ENCODE measurements at places on chromosomes 3 and 15.

DNA sequence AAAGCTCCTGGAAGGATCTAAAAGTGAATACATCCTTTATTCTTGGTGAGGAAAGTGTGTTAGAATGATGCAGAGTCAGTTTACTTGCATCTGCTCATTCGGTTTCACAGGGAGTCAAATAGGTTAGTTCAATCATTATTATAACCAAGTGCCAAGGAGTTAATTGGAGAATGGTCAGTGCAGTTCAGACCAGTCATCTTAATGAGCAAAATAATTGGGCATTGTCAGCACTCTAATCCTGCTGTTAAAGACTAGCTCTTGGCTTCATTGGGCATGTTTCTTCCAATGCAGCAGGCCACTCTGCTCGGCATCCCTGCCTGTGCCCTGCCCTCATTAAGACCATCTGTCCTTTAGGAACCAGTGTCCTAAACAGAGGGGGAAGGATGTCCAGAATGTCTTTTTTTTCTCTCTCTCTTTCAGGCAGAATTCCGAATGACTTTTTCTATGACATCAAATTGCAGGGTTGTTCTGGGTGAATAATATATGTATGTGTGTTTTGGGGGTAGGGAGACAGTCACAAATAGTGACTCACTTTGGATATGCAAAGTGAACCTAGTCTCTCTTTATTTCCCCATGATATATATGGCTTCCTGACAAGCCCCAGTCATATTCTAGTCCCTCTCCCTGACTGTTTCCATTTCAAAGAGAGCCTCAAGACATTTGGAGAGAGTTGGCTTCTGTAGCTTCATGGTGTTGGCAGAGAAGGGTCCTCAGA is 205.4 kb upstream of the TRIM42 start:
- no peak for DNase-seq

DNA sequence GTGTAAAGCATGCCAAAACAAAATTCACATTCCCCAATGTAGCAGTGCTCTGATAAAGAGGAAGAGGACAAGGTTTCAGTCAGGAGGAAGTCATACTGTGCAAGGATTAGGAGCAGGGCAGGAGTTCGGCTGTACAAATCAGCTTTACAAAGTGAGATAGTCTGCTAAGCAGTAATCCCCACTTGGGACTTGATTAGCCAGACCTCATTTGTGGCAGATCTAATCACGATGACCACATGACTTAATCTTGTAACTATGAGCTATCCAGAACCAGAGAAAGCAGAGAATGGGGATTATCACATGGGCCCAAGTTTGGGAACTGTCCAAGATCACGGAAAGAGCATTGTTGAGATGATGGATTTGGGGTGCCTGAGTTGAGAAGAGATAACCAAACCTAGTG is 7.8 kb downstream of the DCBLD2 start:
- DNase-seq = no peak

DNA sequence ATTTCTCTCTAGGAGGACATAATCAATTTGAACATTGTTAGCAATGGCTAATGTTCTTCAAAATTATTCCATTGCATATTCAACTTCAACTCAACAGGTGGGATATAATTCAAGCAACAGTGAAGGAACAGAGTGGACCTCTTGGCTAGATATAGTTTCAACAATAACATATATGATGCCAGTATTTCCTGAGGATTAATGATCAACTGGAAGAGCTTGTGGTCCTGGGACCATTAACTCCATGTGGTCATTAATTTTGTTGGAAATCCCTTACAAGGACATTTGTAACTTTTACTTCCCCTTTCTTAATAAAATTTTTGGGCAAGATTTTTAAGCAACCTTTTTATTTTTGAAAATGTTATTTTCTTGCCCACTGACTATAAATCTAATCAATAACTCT is 54.3 kb upstream of the ROBO2 start:
- no peak for DNase-seq

GRCh38 chr15:95210436-95210981 is 979.1 kb downstream of the MCTP2 start:
- no peak for DNase-seq

DNA sequence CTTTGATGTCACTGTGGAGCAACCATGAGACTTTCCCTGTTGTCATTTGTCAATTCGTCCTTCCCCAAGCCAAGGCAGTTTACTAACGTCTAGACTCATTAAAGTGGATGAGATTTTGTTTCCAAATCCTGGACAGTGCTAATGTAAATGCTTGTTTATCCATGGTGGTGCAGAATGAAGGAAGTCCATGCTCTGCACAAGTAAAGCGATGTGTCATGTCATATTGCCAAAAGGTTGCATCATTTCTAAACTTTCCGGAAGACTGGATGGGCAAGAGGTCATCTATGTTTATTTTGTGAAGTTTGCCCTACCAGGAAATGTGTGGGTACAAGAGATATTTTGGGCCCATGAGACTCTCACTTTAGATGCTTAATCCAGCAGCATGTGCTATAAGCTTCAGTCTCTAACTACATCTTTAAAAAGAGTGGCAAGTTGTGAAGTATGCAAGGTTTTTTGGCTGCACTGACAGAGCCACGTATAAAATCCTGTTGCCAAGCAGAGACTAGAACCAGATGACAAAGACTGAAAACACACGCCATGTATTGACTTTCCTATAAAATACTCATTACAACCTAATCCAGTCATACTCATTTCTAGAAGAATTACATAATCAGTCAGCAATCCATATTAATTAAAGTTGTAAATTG is 72.1 kb upstream of the FNDC3B start:
- DNase-seq = no peak

DNA sequence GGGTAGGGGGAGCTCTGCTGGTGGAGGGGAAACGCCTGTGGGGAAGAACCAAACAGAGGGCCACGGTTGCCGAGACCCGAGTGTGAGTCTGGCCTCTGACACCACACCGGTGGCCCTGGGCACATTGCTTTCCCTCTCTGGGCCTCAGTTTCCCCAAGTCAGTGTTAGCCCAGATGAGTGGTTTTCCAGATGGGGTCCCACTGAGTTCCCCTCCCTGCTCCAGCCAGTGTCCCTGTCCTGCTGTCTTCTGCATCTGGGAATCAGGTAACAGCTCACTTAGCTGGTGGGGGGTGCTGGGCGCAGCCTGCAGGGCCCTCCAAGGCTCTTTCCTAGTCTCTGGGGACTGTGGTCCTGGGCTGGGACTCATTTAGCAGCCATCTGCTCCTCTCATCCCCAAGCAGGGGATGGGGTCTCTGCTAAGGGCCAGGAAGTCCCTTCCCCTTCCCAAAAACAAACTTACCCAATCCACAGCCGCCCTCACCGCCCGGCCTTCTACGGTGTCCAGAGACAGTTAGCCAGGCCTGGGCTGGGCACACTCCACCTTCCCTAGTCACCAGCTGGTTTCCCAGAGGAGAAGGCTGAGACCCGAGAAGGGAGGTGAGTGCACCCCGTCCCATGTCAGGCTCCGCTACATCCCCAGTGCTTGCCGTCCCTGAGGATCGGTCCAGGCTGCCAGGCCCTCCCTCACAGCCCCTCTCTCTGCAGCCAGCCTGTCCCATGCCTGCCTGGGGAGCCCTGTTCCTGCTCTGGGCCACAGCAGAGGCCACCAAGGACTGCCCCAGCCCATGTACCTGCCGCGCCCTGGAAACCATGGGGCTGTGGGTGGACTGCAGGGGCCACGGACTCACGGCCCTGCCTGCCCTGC is 676 bp downstream of the GP9 start:
- no peak for DNase-seq

GRCh38 chr15:25056484-25057425 is 102.0 kb downstream of the SNRPN start:
- no peak for DNase-seq

DNA sequence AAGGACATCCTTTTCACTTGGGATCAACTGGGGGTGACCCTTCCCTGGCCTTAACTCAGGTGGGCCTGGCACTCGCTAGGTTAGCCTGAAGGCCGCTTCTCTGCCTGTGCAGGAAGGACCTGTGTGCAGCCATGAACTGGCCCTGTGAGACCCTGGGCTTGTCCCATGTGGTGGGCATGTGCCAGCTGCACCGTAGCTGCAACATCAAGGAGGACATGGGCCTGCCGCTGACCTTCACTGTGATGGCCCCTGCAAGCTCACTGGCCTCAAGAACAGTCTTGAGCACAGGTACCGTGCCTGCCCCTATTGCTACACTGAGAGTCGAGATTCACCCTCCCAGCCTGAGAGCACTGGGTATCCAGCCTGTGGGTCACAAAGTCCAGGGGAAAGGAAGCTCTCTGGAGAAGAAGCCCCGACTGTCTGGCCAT is 43.0 kb downstream of the SAXO2 start:
- no peak for DNase-seq

Measured in nucleus accumbens (tissue), 56 donors.